ENCODE measurements at places on chromosomes 1 and 21.

DNA sequence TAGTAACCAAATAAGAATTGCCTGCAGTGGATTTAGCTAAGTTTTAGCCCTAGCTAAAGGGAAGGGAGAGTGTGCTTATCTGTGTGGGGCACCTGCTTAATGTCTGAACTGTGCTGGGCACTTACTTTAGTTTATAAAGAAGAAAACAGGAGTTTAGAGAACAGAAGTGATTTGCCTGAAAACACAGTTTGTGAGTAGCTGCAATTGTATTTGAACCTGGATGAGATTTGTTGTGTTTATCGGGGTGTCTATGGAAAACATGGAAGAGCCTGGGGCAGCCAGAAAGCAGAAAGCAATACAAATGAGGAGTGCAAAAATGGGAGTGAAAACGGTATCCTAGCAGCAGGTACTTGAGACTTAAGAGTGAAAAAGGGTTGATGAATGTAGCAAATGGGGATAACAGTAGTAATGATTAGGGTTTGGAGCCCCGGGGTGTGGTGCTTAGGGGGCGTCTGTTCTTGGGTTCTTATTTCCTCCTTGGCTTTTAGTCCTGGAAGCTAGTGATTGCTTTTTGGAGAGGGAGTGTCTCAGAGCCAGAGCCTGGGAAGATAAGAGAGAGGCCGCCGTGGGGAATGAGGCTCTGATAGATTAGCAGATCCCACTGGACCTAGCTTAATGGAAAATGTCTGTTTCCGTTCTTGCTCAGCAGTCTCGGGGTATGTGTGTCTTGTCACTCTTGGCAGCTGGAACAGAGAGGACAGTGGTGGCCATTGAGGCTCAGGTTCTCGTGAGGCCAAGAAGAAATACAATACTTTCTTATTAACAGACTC, 5.6 kb downstream of the PRCC start:
- no peak for DNase-seq
- peak overlapping the region; percentile 42 for H3K27ac ChIP-seq
- H3K4me1 ChIP-seq = peaks cover 50% of the 10 kb centered on the region
- H3K36me3 ChIP-seq = peaks cover 18% of the 10 kb centered on the region
- H3K4me3 ChIP-seq = no peak overlapping the region

DNA sequence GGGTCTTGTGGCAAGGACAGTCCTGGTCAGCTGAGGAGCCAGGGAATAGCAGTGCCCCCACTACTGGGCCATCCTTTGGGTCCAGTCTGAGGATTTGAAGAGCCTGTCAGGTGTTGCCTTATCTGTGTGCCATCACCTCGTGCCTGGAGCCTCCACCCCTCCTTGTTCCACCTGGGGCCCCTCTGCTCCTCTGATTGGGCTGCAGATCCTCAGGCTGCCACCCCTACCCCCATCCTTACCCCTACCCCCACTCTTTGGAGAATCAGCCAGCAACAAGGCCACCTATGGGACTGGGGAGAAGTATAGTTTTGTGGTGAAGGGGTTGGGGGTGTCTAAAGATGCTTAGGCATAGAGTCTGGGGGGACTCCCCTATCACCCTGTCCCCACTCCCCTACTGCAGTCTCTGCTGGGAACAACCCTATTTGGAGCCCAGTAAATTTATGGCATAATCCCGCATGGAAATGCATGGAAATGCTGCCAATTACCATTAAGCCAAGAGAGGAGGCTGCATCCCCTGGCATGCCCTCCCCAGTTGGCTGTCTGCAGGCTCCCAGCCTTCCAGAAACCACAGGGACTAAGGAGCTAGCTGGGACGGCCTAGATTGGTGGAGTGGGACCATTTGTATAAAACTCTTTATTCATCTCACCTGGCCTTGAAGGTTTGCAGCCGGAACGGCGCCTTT, 142.7 kb upstream of the CSF3R start:
- H3K27ac ChIP-seq = no peak overlapping the region
- H3K4me1 ChIP-seq = no peaks in the 10 kb centered on the region
- no peaks in the 10 kb centered on the region for H3K36me3 ChIP-seq
- no peak for DNase-seq

DNA sequence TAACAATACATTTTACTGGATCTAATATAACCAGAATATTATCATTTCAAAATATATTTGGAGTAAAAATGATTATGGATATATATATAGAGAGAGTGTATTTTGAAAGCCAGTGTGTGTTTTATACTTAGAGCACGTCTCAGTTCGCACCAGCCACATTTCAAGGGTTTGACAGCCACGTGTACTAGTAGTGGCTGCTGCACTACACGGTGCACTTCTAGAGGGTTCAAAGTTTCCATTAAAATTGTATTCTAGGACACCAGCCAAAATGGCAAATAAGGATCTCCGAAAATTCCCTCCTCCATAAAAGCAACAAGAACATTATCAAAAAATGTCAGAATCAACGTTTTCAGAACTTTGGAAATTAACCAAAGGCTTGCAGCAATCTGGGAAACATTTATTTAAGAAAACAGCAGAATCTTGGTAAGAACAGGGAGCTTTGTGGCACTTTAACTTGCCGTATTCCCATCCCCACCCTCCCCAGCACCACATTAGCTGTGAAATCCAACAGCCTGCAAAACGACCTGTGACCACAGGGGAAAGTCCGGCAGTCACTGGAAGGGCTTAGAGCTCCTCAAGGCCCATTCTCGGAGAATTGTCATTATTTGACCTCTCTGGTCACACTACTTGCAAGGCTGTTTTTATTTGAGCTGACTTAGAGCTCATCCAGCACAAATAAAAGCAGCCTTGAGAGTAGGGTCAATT, 33.5 kb upstream of the MRPS6 start:
- H3K36me3 ChIP-seq = no peaks in the 10 kb centered on the region
- no peak for DNase-seq
- H3K27ac ChIP-seq = no peak overlapping the region
- peaks cover 9% of the 10 kb centered on the region for H3K27me3 ChIP-seq
- H3K4me1 ChIP-seq = no peaks in the 10 kb centered on the region

DNA sequence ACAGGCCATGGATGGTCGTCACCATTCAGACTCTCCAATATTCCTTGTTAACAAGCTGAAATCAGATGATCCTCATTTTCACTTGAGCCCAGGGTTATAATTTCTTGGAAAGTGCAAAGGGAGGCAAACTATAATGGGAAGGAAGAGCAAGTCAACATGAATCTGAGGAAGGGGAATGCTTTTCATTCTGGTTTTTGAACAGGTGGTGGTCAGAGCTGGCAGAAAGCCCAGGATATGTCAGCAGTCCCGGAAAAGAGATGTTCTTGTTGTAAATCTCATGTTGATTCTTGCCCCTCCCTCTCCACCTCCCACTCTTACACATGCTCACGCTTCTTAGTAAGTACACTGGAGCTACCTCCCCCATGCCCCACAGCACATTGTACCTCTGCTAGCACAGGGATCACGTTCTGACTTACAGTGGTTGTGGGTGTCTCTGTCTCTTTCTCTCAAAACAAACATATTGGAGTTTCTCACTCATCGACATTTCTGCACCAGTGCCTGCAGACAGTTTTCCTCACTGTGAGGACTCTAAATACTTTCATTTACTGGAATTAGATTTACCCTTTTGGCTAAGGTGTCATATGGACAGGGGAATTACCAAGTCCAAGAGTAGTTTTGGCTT, 77.6 kb downstream of the XCL2 start:
- H3K4me1 ChIP-seq = peaks cover 67% of the 10 kb centered on the region
- no peak for DNase-seq
- H3K27me3 ChIP-seq = no peaks in the 10 kb centered on the region
- no peaks in the 10 kb centered on the region for H3K36me3 ChIP-seq
- H3K27ac ChIP-seq = peak overlapping the region; percentile 75

GRCh38 chr1:231037585-231038517, 2.2 kb downstream of the FAM89A start:
- DNase-seq = no peak
- H3K36me3 ChIP-seq = no peaks in the 10 kb centered on the region
- H3K4me3 ChIP-seq = no peak overlapping the region
- peaks cover 24% of the 10 kb centered on the region for H3K4me1 ChIP-seq

DNA sequence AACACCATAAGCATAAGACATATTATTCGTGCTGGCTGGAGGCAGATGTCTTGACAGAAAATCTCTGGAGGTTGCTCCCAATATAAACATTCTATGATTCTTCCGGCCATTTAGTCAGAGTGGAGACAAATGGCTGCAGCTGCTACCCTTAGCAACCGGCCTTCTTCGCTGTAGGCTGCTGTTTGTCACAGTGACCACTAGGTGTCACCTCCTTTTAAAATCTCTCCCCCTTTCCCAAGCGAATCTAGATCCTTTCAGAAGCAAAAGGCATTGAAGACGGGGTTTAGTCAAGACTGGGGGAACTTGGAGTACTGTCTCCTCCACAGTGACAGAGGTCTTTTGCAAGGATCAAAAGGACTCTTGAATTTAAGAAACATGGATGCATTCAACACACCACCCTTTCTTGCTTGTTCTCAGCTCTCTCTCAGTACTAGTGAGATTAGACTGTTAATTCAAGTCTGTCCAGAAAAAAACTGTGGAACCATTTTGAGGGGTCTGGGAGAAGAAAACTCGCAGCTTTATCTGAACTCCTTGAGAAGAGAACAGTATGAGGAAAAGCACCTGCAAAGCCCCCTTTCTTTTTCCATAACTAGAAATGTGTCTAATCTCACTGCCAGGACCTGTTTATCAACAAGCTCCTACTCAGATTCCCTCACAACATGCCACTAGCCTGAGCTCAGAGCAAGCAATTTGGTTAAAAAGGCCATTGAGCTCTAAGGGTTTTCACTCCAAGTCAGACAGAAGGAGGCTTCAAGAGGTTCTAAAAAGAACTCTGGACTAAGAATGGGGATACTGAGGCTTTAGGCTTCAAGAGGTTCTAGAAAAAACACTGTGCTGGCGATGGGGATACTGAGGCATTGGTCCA, 408.3 kb upstream of the PLXNA2 start:
- no peaks in the 10 kb centered on the region for H3K36me3 ChIP-seq
- H3K4me1 ChIP-seq = no peaks in the 10 kb centered on the region
- no peaks in the 10 kb centered on the region for H3K27me3 ChIP-seq
- no peak for DNase-seq
- no peak overlapping the region for H3K27ac ChIP-seq

DNA sequence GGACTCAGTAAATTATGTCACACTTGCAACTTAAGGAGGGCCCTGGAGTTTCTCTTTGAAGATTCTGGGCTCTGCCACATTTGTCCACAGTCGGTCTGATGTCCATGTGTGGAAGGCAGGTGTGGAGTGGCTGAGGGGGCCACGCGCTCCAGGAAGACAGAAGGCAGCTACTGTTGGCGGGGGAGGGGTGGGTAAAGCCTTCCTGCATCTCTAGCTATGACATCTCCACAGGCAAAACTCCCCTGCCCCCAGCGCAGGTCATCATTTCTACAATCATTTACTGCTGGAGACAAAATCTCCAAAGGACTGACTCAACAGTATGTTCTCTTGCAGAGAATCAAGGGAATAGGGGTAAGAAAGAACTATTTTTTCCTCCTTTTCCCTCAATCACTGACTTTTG, 11.4 kb upstream of the TSPEAR start:
- H3K4me3 ChIP-seq = peak overlapping the region; percentile 73
- peak overlapping the region; percentile 79 for H3K27ac ChIP-seq
- no peak for DNase-seq
- peaks cover 14% of the 10 kb centered on the region for H3K4me1 ChIP-seq
